RCC 7860 (cell line): ENCODE measurements at places on chromosomes 1 and 21.

DNA sequence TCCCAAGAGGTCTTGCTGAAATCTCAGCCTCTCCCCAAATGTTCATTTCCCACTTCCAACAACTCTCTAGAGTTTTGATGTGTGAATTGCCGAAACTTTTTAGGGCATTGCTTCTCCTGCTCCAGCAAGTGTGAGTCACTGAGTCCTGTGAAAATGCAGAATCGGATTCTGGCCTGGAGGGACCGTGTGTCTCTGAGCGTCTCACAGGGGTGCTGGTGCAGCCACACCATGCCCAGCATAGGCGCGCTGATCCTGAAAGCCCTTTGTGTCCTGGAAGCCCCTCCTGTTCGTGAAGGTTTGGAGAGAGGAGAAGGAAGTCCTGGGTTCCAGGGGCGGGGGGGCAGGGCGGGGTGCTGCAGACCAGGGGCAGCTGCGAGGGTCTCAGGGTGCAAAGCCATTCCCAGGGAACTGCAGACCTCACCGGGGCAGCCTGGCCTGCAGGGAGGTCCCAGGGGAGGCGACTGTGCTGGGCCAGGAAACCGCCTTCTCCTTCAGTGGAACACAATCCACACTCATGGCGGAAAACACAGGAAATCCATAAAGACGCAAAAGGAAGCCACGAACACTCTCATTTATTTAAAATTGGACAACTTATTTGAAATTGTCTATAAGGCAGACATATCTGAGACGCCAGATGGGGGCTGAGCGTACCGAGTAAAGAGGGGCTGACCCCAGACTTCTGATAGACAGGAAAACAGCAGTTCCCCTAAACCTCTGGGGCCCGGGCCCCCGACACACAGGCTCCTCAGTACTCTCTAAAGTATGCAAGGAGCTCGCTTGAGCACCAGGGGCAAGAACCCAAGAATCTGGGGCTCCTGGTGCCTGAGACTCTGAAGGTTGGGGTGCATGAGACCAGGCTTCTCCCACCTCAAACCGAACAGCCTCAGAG lies 43.5 kb upstream of the ADARB1 start:
- DNase-seq, result no peak

DNA sequence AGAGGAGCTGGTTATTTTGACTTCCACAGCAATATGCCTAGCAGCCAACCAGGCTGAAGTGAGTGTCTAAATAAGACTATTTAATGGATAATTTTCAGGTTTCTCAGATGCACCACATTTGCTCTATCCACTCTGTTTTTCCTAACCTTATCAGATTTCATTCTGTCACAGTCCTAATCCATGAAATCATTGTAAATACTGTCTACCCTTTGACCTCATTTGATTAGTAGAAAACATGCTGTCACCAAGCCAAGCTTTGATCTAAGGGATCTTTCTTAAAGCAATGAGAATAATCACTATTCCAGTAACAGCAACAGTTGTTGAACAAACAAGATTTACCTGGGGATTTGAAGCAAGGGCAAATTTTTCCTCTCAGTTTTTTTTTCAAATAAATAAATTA lies 595.6 kb downstream of the LTN1 start:
- DNase-seq, result no peak

- DNase-seq, result no peak
Measured at GRCh38 chr1:185144233-185144632, 12.5 kb downstream of the TRMT1L start.

GRCh38 chr1:77796695-77797405 lies 17.4 kb downstream of the MIGA1 start:
- DNase-seq, result no peak

DNA sequence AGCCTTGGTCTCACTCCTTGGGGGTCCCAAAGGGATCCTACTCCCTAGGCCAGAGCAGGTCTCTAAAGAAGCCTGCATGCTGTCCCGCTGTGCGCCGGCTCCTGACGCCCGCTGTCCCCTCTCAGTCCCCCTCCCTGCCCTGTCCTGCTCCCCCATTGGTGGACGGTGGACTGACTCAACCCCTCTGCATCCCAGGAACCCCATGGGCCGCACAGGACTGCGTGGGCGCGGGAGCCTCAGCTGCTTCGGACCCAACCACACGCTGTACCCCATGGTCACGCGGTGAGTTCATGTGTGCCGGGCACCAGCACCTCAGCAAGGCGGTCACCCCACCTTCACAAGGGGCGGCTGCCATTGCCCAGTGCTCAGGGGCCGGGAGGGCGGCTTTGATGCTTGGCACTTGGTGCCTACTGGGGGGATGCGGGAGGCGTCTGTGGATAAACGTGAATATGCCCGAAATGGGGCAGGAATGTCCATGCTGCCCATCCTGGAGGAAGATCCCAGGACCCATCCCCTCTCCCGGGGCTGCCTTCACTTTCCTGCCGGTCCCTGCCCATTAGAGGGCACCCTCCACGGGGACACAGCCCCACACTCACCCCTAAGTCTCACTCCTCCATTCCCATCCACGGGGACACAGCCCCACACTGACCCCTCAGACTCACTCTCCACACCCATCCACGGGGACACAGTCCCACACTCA lies 20.2 kb upstream of the LRRC3 start:
- DNase-seq, result no peak

- peak; percentile 10 for DNase-seq
Measured at GRCh38 chr21:33578959-33579542, 9.4 kb downstream of the DONSON start.

GRCh38 chr1:192011525-192011924 lies 146.7 kb upstream of the RGS18 start:
- DNase-seq, result no peak

DNA sequence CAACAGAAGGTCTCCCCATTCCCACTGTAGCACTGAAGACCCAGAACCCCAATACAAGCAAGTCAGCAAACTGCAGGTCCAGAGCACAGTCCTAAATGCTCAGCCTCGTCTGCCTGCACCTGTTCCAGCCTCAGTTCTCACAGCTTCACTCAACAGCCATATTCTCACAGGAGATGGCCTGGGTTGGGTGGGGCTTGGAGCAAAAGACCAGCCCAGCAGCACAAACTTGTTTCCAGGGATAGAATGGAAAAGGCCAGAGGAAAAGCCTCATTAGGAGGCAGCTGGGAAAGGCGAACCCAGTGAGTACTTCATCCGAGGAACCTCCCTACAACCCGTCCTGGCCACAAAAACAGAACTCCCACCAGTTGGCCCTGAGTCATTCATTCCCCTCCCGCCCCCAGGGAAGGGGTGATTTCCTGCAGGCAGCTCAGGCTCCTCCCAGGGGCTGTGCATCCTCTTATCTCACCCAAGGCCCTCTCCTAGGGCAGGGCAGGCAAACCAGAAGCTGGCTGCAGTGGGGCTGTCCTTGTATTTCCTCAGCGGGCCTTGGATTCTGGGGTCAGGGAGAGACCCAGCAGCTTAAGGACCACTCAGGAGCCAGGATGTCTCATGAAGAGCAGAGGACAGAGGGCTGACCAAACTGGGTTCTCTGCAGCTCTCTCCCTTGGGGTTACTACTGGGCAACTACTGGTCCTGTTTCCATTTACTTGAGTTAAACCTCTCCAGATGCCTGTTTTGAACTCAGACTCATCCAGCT lies 7.4 kb upstream of the MPL start:
- peak; percentile 66 for DNase-seq

DNA sequence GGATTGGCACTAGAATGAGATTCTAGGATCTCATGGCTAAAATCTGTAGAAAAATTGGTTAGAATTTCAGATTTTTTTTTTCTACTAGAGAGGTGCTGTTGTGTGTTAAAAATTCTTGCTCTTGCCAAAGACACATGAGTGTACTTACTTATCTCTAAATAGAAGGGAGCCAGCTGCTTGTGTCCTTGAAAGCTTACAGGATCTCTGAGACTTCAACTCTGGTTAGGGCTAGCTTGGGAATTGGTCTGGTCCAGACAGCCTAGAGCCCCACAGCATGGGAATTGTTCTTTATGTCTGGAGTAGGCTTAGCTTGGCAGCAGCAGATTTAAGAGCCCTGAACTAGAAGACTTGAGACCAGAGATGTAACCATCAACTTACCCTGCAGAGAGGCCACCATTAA lies 37.3 kb downstream of the MACO1 start:
- no peak for DNase-seq

DNA sequence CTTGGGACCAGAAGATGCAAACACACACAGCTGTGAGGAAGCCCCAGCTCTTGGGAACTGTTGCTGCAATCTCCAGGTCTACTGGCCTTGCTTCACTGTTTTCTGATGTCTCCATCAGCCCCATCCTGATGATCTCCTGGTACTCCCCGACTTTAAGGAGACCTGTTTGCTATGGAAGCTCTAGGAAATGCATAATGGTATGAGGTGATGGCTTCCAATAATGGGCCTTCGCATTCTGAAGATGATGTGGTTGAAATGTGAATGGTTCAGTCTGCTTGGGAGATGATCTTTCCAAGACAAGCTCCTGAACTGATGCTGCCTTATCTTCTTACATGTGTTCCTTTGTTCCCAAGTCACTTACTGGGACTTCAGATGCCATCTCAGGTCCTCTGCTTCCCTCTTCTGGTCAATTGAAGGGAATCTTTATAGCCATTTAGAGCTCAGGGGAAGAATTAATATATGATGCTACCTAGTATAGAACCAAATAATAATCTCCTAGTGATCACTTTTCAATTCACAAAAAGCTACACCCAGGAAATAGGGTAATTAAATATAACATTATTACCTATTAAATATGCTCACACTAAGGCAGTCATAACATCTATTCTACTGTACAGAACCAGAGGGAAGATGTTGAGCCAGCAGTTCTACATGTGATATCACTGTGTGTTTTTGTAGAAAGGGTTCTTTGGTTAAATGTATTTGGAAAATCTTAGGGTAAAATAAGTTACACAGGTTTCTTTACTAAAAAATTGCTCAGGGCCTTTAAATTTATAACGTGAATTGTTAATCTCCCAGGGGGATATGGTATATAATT lies 73.9 kb upstream of the VTCN1 start:
- DNase-seq, result peak; percentile 45

- no peak for DNase-seq
Measured at GRCh38 chr1:9260059-9260766, 25.6 kb downstream of the H6PD start.

DNA sequence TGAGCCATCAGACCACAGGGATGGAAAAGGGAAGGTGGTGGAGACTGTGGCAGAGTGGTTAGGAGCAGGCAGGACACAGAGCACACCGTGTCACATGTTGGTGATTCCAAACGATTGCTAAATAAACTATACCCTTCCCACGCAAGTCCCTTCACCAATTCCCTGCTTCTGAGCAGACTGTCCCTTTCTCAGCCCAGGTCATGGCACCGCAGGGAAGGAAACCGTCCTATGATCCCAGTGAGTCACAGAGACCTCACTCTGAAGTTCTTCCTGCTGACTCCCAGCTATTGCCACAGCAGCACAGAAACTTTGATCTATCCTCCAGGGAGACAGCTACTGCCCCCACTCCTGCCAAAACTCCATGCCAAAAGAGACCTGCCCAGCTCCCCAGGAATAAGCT lies 19.2 kb downstream of the RIMS3 start:
- DNase-seq, result no peak

GRCh38 chr21:42809577-42810475 lies 69.5 kb downstream of the WDR4 start:
- no peak for DNase-seq

GRCh38 chr1:76266762-76267161 lies 192.2 kb downstream of the ST6GALNAC3 start:
- no peak for DNase-seq

- peak; percentile 59 for DNase-seq
Measured at GRCh38 chr1:150021191-150021694, 10.7 kb upstream of the OTUD7B start.

GRCh38 chr1:202599669-202600431 lies 110.4 kb downstream of the SYT2 start:
- DNase-seq, result peak; percentile 71

DNA sequence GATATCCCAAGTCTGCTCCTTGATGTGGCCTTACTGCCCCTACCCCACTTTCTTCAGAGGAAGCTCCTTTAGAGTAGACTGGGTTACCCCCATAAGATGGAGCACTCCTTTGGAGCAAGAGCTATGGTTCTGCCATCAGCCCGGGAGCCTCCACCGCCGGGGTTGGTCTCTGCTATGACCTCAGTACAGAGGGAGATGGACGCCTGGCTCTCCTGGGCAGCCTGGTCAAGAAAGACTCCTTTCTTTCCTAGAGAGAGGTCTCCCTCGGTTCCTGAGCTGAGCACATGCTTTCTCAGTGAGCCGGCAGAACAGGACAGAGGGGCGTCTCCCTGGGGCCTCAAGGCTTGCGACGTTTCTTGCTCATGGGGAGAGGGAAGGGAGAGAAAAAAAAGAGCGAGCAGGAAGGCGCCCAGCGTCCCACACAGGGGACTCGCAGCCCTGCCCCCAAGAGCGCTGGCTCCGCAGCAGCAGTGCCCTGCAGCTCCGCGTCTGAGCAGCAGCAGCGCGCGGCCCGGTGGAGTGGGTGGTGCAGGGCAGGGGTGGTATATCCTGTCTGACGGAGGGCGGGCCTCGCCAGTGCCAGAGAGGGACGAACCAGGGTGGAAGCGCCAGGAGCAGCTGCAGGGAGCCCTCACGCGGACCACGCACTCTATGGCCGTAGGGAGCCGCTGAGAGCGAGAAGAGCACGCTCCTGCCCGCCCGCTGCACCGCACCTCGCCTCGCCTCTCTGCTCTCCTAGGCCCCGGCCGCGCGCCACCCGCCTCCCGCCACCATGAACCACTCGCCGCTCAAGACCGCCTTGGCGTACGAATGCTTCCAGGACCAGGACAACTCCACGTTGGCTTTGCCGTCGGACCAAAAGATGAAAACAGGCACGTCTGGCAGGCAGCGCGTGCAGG lies at the start of gene PKP1:
Gene PKP1, plus strand, starts transcription at position 576 of the 899 bp plus-strand sequence. Its CDS starts 197 bp downstream, at position 773.
- no peak for DNase-seq

GRCh38 chr1:212477014-212477679 lies 44.4 kb downstream of the NENF start:
- peak; percentile 78 for DNase-seq

DNA sequence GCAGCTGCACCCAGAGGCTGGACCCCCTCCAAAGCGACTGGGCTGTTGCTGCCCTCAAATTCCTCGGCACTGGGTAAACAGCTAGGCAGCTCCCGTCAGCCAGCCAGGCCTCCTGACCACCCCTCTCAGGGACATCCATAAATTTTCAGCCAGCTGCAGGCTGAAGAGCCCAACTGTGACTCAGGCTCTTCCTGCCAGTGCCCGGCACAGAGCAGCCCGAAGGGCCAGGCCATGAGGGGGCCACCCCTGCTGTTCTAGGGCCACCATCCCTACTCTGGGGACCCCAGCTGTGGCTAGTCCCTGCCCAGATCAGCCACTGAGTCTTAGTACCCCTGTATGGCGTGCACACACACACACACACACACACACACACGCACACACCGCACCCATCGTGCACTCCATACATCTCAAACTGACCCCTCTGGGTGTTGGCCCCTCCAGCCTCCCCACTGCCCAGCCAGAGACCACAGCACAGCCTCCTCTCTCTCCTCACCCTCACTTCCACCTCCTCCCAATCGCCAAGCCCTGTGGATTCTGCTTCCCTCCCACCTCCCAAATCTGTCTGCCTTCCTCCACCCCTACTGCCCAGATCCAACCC lies 6.2 kb upstream of the LAPTM5 start:
- no peak for DNase-seq

GRCh38 chr1:22824466-22824865 lies 113.8 kb downstream of the EPHB2 start:
- DNase-seq, result no peak

GRCh38 chr1:58720680-58721079 lies 20.8 kb upstream of the MYSM1 start:
- DNase-seq, result no peak
